Hypothalamus (tissue), 51 donors: ENCODE measurements at places on chromosomes 2 and 18.

DNA sequence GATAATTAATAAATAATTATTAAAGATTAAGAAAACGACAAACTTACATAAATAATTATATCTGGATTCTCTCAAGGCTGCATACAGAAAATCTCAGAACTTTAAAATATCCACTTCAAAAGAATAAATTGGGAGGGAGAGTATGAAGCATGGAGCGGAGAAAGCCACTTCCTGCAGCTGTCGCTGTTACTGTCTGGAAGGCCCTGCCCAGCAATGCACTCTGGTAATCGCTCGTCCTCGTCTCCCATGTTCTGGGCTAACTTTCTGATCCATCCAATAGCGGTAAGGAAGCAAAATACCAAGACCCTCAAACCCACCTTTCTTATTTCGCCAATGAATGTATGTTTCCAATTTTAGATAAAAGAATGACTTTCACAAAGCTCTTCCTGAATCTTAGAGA lies 26.7 kb downstream of the CYRIA start:
- DNase-seq: no peak

GRCh38 chr2:152348388-152348787 lies 13.4 kb downstream of the FMNL2 start:
- no peak for DNase-seq

- DNase-seq: no peak
These were observed 69.0 kb upstream of the LMAN1 start for GRCh38 chr18:59428018-59428417.

GRCh38 chr2:106566050-106566449 lies 78.9 kb downstream of the CD8B2 start:
- no peak for DNase-seq

DNA sequence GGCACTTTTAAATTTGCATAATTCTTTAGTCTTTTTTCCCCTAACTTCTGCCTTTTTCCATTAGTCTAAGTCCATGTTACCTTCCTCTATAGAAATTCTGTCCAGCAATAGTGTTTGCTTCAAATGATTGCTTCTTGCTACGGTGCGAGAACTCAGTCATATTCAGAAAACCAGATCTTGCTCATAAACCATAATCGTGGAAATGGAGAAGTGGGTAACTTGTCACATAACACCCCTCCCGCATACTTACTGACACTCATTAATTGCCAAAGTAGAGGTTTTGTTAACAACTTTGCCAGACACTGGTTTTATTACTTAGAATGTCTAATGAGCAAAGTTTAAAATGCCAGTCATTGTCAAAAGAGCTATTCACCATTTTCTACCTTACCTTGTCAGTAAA lies 94.3 kb upstream of the TWSG1 start:
- DNase-seq: no peak

DNA sequence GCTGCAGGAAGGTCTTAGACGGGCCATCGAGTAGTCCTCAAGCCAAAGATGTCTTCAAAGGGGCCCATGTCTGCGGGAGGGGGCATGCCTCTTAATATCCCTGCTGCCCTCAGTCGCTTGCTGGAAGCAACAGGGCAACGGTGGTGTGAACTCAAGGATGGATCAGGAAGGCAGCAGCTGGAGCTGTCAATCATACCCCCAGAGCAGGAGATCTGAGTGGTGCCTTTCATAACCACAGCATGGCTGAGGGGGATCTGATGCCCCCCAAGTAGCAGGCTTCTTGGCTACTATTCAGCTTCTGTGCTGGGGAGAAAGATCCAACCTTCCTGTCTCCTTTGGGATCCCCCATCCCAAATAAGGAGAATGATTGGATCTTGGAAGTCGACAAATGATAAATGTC lies 46.4 kb downstream of the INSIG2 start:
- no peak for DNase-seq

DNA sequence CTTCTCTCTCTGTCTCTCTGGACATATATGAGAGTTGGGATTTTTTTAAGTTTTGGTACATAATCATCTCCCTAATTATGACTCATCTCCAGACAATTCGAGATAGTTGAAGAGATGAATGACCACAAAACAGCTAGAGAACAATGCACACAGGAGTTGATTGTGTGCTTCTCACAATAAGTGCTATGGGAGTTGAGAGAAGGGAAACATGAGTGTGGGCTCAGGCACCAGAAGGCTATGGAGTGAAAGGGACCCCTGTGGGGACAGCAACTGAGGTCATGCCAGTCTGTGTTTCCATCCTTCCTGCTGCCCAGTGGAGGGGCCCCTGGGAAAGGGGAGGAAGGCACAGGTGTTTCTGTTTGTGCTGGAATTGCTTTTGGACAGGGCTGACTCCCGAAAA lies 6.5 kb upstream of the YWHAQ start:
- DNase-seq: peak; percentile 70

GRCh38 chr18:63210521-63210920 lies 109.0 kb downstream of the BCL2 start:
- DNase-seq: no peak

DNA sequence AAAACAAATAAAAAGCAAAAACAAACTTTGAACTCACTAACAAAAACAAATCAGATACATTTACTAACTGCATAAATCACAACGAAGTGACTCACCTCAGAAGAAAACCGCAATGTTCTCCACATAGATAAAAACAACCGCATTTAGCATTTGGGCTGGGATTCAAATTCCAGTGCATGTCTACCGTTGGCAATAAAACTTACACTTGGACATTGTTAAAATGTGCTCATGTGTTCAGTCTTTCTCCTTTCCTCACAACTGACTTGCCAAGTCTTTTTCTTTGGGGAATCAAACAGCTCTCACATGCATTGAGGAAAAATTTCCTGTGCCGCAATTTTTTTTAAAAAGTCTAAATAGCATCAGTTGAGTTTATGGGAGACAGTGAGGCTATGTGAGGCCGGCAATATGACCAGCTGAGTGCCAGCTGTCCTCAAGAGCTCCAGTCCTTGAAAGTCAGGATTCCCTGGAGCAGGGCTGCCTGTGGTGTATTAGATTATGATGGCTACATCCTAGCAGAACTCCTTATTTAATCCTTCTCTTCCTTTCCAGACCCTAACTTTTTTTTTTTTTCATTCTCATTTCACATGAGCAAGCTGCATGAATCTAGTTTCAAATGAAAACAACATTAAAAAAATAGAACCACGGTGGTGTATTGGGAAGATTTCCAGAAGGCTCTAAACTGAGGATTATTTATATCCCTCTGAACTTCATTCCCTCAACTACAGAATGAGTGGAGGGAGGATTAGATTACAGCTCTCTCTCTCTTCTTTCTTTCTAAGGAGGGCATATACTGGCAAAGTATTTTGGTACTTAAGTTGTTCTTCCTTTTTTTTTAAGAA lies 70.2 kb upstream of the MEIS1 start:
- no peak for DNase-seq

- DNase-seq: no peak
These were observed 118.7 kb downstream of the ZFP36L2 start for GRCh38 chr2:43107679-43108078.

DNA sequence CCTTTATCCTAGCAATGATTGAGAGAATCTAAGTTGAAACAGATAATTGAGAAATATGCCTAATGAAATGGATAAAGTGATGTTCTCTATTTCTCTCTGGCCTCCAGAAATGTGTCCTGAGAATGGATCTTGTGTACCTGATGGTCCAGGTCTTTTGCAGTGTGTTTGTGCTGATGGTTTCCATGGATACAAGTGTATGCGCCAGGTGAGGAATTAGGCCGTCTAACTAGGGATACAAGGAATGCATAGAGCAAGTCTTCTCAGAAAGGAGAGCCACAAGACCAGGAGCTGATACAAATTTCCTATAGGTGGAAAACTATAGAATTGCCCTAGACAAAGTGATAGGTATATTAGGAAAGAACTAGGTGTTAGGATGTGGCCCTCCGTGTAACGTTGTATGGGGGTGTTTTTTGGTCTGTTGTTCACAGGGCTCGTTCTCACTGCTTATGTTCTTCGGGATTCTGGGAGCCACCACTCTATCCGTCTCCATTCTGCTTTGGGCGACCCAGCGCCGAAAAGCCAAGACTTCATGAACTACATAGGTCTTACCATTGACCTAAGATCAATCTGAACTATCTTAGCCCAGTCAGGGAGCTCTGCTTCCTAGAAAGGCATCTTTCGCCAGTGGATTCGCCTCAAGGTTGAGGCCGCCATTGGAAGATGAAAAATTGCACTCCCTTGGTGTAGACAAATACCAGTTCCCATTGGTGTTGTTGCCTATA lies 592 bp upstream of the CAD start:
- no peak for DNase-seq

- no peak for DNase-seq
These were observed 166.5 kb downstream of the SEPTIN10 start for GRCh38 chr2:109447251-109447661.

- peak; percentile 10 for DNase-seq
These were observed 189.6 kb upstream of the SP5 start for GRCh38 chr2:170525566-170525900.

DNA sequence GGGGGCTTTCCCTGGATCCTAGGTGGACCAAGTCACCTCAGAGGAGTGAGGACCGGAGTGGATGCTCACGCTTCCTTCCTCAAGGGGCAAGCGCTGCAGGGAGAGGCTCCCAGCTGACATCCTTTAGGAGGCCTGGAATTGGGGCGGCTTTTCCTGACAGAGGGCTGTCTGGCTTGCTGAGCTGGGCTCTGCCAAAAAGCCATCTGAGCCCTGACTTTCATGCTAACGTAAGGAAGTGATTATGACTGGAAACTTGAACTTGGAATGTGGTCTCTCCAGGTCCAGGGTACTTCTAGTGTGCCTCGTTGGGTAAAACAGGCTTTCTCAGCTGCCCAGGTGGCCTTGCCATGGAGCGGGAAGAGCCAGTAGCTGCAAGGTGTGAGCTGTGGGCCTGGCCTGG lies 268.3 kb upstream of the SPRED2 start:
- no peak for DNase-seq

DNA sequence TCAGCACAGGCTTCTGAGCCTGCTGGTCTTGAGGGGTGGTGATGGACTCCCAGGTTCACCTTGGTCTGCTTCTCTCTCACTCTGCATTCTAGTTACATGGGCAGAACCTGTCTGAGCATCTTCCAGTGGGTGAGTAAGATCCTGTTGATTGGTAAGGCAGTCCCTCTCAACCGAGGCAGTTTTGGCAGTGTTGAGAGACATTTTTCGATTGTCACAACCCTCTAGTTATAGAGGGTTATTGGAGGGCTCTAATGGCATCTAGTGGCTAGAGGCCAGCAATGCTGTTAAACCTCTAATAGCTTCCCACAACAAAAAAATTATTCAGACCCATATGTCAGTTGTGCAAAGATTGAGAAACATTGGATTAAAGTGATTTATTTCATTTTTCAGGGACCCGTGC lies 9.3 kb upstream of the MGAT5 start:
- no peak for DNase-seq

DNA sequence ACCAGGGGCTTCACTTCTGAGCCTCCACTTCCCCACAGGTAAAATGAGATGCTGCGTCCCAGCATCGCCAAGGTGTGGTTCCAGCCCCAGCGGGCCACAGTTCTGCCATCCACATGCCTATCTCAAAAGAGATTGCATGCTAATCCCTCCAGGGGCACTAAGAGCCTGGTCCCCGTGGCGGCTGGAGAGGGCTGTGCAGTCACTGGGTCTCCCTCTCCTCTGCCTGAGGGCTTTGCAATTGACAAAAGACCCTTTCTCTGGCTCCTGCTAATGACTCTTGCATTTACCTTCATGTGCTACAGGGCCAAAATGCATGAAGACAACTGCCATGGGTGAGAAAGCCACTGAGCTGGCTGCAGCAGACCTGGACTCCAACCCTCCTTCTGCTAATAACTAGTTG lies 18.5 kb downstream of the ZBTB7C start:
- no peak for DNase-seq

DNA sequence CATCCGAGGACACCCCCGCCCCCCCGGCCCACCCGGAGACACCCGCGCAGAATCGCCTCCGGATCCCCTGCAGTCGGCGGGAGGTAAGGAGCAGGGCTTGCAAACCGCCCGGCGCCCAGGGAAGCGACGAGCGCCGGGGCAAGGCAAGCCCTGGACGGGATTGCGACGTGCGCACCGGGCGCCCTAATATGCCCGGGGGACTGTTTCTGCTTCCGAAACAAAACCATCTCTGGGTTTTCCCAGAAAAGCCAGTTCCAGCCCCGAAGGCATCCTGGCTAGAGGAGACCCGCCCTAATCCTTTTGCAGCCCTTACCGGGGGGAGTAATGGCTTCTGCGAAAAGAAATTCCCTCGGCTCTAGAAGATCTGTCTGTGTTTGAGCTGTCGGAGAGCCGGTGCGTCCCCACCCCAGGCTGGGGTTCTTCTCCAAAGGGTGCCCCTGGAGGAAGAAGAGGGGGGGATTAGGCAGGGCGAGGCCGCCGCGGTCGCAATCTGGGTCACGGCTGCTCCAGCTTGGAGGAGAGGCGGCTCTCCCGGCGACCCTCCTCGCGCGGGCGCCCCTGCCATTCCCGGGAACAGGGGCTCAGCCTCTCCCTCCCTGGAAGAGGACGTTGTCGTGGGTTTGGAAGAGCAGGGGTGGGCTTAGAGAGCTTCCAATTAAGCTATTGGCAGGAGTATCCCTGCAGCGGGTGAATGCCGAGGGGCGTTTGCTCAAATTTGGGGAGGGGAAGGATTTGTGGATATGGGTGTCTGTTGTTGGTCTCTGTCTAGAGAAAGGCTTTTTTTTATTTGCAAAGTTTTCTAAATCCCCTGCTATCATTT lies 521 bp downstream of the MYCN start:
- peak; percentile 26 for DNase-seq

GRCh38 chr2:210459880-210460279 lies 16.7 kb downstream of the LANCL1 start:
- no peak for DNase-seq

GRCh38 chr2:47452761-47453160 lies 49.8 kb downstream of the MSH2 start:
- DNase-seq: no peak

DNA sequence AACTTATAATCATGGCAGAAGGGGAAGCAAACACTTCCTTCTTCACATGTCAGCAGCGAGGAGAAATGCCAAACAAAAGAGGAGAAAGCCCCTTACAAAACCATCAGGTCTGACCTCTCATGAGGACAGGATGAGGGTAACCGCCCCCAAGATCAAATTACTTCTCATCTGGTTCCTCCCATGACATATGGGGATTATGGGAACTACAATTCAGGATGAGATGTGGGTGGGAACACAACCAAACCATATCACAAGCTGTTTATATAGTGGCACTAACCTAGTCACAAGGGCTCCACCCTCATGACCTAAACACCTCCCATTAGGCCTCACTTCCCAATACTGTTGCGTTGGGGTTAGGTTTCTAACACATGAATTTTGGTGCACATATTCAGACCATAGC lies 110.0 kb downstream of the OSBPL6 start:
- DNase-seq: no peak

DNA sequence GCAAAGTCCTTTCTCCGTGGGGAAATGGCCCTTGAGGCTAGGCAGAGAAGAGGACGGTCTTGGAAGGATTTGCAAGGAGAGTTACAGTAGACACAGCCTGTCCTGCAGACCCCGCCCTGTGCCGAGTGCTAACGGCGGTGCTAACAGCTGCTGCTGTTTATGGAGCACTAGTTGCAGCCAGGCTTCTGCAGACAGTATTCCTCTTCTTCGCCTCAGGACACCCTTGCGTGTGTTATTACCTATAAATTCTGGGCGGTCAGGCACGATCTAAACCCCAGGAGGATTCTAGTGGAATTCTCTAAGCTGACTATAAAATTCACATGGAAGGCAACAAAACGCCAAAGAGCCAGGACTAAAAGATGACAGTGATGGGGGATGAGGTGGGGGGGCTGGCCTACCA lies 139.8 kb downstream of the GLI2 start:
- no peak for DNase-seq
